ENCODE measurements at places on chromosomes 13 and 19. TPM values are rescaled to one million over a fixed set of nuclear protein-coding genes. Genes with fewer than 3 reads are reported as not detected.

GRCh38 chr13:43934273-43934672 is 54.6 kb downstream of the LACC1 start:
- H3K27ac ChIP-seq: no peak overlapping the region
- H3K4me1 ChIP-seq: no peaks in the 10 kb centered on the region
- DNase-seq: no peak
- no peaks in the 10 kb centered on the region for H3K36me3 ChIP-seq
- no peaks in the 10 kb centered on the region for H3K27me3 ChIP-seq

DNA sequence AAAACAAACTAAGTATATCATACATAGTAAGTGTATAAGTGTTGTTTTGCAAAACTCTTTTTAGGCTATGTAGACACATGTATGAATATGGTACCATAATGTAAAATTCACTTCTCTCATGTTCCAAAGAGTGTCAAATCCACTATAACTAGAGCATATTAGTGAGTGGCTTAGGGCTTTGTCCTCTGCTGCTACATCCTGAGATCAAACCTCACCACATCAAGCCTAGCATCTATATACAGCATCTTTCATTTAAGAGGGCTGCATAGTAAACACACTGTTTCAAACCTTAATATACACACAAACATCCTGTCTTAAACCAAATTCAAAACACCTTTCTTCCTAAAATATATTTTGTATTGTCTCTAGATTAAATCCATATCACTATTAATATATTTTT is 38.7 kb downstream of the ELF1 start:
- H3K36me3 ChIP-seq: no peaks in the 10 kb centered on the region
- H3K27me3 ChIP-seq: no peaks in the 10 kb centered on the region
- DNase-seq: no peak
- peak overlapping the region; percentile 21 for H3K4me3 ChIP-seq

DNA sequence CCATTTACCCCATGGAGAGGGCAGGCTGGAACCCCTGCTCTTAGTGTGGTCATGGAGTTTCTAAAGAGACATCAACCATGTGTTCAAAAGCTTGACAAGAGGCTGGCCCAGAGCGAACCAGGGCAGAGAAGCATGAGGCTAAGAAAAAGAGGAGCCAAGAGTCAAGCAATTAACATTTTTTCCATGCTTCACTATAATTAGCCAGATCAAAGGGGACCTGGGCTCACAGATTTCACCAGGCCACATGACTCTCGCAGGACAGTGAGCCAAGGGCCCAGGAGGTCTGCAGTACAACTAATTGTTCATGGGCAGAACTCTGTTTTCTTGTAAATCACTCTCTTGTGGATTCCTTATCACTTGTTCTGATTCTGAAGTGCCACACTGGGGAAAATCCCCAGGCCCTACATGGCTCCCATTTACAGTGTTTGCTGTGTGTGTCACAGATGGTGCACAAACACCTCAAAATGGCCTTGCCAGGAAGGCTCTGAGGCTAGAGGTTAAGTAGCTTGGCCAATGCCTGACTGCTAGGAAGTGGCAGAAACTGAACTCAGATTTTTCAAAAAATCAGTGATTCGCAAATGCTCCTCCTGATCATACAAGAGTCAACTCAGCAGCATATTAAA is 101.2 kb downstream of the LHFPL6 start:
- peaks cover 23% of the 10 kb centered on the region for H3K4me1 ChIP-seq
- H3K4me3 ChIP-seq: no peak overlapping the region
- no peaks in the 10 kb centered on the region for H3K27me3 ChIP-seq
- no peaks in the 10 kb centered on the region for H3K36me3 ChIP-seq
- no peak overlapping the region for H3K27ac ChIP-seq
- no peak for DNase-seq

GRCh38 chr13:76854894-76855293 is 31.3 kb downstream of the KCTD12 start:
- H3K4me3 ChIP-seq: no peak overlapping the region
- H3K36me3 ChIP-seq: no peaks in the 10 kb centered on the region
- no peaks in the 10 kb centered on the region for H3K27me3 ChIP-seq
- H3K4me1 ChIP-seq: no peaks in the 10 kb centered on the region
- no peak for DNase-seq

GRCh38 chr13:32059511-32059984 is 28.0 kb downstream of the FRY start:
- no peak overlapping the region for H3K4me3 ChIP-seq
- no peaks in the 10 kb centered on the region for H3K27me3 ChIP-seq
- no peak overlapping the region for H3K27ac ChIP-seq
- H3K4me1 ChIP-seq: peaks cover 46% of the 10 kb centered on the region

DNA sequence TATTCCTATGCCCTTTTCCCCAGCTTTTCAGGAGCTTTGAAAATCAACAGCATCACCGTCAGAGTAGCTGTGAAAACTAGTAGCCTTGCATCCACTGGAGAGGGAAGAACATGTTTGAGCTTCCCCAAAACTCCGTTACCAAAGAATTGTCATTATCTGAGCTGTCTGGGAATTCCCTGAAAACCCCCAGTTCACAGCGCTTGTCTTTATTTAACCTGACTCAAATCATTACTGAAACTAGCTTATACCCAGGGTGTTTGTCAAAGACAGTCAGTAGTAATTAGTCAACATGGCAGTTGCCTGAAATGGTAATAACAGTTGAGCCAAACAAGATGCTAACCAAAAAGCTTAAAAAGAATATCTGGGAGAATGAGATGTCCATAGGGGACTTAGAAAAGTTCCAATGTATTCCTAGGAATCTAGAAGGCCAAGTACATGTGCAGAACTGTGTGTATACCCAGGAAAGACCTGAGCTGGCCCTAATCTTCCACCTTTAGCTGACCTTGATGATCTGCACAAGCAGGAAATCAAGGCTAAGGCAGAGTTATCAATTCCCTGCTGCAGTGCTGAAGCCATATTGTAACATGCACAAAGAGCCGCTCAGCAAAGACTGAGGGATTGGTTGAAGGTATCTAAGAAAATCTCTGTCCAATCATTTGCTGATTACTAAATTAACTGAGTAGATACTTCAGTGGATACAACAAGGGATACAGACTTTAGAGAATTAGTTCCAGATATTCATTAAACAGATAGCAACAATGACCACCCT is 130.8 kb downstream of the KL start:
- DNase-seq: no peak
- H3K36me3 ChIP-seq: no peaks in the 10 kb centered on the region
- H3K4me3 ChIP-seq: no peak overlapping the region

The FFAR3 gene
- total RNA-seq: 1.6 TPM

The LACC1 gene
- total RNA-seq: 3.3 TPM
